ENCODE measurements at places on chromosomes 12 and 14.

GRCh38 chr12:64691227-64691794 is 67.9 kb downstream of the GNS start:
- DNase-seq, result no peak

DNA sequence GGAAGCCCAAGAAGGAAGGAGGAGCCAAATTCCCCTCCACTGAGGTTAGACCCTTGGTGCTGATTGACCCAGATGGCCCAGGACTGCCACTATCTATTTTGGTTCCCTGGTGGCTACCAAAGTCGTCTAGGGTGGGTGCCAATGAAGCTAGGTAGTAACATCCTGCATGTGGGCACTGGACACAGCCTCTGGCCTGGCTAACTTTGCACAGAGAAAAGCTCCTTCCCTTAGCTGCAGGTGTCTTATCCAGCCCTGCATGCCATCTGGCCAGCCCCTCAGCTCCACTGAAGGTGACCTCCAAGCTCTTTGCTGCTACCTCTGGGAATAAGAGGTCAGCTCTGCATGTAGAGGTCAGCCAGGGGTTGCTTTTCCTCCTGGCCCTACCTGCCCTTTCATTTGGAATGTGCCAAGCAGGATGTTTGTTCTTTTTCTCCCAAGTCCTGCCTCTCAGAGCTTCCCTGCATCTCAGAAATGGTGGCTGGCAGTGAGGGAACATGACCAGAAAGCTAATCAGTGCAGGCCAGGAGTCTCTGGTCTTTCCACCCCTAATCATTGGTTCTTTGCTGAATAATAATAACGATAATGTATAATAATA is 34.0 kb downstream of the JDP2 start:
- no peak for DNase-seq

DNA sequence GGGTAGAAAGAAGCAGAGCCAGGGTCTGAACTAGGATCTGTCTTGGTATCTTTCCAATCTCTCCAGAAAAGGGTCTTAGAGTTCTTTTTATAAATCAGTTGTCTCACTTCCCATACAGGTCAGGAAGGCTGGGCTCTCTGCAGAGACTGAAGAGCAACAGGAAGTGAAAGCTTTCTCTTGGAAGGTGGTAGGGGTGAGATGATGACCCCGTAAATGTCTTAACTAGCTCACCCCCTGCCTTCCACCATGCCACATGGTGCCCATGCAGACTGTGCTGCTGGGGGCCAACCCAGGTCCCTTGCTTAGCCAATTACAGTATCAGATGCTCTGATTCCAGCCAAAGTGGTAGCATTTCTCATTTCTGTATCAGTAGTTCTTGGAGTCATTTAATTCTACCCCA is 17.6 kb upstream of the RASSF8 start:
- no peak for DNase-seq

- no peak for DNase-seq
Observed at GRCh38 chr14:60183741-60184140, 18.5 kb upstream of the DHRS7 start.

GRCh38 chr12:105995961-105996431 is 142.8 kb downstream of the NUAK1 start:
- no peak for DNase-seq

- no peak for DNase-seq
Observed at GRCh38 chr14:93976477-93977057, at the start of gene ASB2. Gene ASB2, minus strand, starts transcription at chr14:93976570. Its CDS starts 12,031 bp downstream, at chr14:93964539.

DNA sequence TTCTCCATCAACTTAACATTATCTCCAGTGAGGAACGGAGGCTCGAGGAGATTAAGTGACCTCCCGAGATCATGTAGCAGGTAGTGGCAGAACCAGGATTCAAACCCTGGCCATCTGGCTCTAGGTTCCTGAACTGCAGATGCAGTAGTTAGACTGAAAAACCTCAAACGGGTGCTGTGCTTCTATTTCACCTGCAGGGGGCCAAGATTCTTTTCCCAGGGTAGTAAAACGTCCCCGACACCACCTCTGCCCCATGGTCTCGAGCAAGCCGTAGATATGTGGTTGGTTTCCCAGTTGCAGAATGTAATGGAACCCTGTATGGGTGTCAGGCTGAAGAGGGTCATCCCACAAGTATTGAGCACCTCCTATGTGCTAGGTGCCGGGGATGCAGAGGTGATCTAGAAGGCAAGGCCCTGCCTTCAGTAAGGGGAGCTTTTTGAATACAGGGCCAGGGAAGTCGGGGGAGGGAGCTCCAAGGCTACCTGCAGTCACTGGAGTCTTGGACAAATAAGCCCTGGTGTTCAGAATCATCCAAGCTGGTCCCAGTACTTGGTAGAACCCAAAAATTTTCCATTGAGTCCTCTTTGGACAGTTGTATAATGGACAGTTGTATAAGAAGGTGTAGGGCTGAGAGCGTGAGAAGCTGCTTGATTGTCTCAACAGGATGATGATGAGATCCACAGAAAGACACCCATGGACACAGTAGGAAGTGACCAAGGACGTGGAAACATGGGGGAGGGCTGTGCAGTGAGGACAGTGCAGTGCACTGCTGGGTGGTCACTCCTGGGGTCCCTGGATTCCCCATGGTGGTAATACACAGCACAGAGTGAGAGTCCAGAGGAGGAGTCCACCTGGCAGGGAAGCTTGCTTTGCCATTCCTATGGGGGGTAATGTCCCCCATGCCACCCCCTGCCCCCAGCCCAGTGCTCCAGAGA is 197.2 kb downstream of the CHST11 start:
- DNase-seq, result no peak
